ENCODE measurements at places on chromosomes 1 and 21.

DNA sequence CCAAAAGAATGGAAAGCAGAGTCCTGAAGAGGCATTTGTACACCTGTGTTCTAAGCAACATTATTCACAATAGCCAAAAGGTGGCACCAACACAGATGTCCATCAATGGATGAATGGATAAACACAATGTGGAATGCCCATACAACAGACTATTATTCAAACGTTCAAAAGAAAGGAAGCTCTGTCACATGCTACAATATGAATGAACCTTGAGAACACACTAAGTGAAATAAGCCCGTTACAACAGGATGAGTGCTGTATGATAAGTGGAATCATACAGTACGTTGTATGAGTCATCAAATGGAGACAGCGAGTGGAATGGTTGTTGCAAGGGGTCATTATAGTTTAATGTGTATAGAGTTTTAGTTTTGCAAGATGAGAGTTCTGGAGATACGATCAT lies 80.1 kb downstream of the SH3BGR start:
- DNase-seq, result no peak

- no peak for DNase-seq
These were observed 11.6 kb upstream of the SERBP1 start for GRCh38 chr1:67441739-67442281.

DNA sequence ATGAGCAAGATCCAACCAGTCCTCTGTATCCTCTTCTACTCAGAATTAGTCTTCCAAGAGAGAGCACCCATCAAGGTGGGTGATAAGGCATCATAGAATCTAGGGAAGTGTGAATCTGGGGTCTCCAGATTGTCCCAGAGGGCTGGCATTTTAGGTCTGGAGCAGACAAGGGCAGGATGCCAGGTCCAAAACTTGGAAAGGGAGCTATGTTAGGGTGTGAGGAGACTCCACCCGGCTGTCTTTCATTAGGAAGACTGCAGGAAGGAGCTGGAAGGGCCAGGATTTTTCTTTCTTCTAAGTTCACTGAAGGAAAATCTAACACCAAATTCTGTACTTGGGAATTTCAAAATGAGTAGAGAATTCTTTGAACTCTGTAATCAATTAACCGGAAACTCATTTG lies 86.1 kb upstream of the BMP8A start:
- no peak for DNase-seq

DNA sequence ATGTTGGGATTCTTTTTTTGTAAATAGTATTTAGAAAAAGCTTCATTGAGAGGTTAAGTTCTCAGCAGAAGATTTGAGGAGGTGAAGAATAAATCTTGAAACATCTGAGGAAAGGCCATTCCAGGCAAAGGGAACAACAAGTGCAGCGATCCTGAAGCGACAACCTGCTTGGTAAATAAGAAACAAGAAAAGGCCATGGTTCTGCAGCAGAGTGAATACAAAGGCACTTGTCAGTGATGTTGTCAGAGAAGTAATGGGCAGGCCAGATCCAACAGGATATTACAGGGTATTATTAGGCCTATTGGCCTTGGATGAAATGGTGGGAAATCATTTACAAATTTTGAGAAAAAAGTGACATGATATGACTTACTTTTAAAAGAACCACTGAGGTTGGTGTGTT lies 960.0 kb downstream of the PLA2G4A start:
- DNase-seq, result no peak

- DNase-seq, result no peak
These were observed 24.7 kb downstream of the ST3GAL3 start for GRCh38 chr1:43731867-43732531.

DNA sequence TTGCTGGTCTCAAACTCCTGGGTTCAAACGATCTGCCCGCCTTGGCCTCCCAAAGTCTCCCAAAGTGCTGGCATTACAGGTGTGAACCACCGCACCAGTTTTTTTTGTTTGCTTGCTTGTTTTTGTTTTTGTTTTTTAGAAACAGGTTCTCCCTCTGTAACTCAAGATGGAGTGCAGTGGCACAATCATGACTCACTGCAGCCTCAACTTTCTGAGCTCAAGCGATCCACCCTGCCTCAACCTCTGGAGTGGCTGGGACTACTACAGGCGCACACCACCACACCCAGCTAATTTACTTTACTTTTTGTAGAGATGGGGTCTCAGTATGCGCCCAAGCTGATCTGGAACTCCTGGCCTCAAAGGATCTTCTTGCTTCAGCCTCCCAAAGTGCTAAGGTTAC lies 47.3 kb upstream of the USP1 start:
- no peak for DNase-seq

GRCh38 chr1:181073638-181074037 lies 14.9 kb upstream of the IER5 start:
- DNase-seq, result no peak

GRCh38 chr1:159765806-159766205 lies 15.0 kb upstream of the DUSP23 start:
- no peak for DNase-seq

DNA sequence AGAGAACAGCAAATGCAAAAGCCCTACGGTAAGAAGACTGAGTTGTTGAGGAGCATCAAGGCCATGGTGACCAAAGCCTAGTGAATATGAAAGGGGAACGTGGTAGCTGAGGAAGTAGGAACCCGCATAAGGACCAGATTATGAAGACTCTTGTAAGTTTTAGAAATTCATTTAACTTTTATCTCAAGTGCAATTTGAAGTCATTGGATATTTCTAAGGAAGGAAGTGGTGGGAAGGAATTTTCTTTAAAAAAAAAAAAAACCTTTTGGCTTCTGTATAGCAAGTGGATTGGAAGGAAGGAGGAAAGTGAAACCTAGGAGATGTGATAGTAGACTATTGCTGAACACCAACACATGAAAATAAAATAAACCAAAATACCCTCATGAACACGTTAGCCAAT lies 119.0 kb downstream of the TNFSF18 start:
- DNase-seq, result no peak

DNA sequence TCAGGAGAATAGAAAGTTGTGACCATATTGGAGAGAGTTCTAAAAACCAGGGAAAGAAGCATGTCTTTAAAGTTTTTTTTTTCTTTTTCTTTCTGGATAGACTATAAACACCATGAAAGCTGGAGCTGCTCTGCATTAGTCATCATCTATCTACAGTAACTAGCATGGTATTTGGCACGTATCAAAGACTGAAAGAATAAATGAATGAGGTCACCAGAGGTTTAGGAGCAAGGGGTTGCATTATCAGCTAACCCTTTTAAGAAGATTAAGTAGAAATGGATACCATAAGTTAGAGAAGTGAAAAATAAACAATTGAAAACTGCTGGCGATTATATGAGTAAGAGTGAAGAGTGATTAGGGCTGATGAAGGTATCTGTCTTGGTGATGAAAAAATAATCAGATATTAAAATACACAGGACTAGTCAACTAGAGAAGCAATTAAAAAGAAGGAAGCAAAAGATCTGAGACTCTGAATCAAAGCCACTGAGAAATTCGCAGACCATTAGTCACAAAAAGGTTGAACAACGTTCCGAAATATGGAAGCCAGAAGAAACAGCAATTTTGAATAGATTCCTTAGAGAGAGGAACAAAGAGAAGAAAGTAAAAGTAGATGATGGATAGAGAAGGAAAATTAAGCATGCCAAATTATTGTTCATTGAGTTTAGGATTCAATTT lies 536.4 kb downstream of the DPYD start:
- no peak for DNase-seq

DNA sequence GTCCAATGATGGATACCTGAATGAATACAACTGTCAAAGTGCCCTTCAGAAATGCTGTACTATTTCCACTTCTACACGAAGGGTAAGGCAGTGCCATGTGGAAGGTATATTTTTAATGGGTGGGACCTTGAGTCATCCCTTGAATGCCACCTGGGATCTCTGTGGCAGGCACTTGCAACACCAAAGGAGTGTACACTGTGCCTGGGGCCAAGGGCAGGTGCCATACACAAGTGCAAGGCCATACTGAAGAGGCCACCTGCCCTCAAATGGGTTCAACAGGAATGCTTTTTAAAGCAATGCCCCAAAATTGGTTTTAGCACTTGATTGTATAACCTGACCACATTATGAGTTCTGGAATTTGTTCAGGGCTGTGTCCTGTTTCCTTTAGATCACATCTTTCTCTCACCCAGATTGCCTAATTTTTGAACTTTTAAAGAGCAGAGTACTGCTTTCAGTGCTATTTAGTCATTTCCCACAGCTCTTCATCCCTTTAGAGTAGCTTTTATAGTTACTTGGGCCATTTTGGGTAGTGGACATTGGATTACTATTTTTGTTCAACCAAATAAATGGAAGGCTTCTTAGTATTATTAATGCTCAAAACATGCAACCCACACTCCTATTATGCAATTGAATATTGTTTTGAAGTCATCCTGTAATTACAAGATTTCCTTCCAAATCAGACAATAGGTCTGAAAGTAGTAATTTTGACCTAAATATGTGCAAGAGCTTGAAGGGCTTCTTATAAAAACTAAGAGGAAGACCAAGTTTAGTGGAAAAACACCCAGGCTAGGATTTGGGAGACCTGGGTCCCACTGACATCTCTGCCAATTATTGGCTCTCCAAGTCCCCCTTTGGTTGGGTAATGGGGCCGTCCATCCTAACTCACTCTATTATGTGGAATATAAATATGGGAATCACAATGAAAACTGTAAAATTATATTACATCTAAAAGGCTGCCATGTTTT lies 57.2 kb downstream of the LEPR start:
- DNase-seq, result no peak

GRCh38 chr1:232186931-232187330 lies 443.0 kb downstream of the SIPA1L2 start:
- DNase-seq, result no peak

DNA sequence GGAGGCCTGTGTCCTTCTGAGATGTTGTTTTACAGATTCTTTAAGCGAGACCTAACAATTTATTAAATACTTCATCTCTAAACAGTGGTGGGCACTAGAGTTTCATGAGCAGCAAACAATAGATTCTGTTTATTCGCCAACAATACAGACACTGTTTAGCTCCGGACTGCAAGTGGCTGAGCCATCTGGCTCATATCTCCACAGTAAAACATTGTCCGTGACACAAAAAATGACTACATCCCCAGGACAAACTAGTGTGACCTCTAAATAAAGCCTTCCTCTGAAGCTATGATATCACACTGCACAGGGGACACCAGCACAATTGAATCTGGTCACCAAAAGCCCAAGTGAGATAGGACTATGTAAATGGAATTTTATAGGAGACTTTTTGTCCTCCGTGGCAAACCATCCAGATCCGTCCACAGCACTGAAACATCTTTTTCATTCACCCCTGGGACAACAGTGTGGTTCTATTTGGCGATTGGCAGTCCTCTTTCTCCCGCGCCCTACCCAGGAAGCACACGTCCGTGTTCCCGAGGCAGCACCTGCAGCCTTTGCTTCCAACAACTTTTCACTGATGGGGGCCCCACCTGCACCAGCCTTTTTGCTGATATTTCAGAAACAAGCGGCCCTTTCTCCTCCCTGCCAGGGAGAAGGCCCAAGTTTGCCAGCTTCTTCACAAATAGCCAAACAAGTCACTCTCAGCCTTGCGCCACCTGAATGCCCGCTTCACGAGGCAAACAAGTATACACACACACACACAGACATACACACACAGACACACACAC lies 47.4 kb downstream of the OLIG1 start:
- no peak for DNase-seq

- DNase-seq, result no peak
These were observed 7.2 kb upstream of the GNG12 start for GRCh38 chr1:67840449-67840848.
